ENCODE measurements at places on chromosomes 12 and 14.
A peak's percentile ranks its signal among the peaks of the same experiment; 100 is the strongest.

GRCh38 chr12:2034633-2035430 is 18.0 kb upstream of the CACNA1C start:
- peak; percentile 78 for DNase-seq

DNA sequence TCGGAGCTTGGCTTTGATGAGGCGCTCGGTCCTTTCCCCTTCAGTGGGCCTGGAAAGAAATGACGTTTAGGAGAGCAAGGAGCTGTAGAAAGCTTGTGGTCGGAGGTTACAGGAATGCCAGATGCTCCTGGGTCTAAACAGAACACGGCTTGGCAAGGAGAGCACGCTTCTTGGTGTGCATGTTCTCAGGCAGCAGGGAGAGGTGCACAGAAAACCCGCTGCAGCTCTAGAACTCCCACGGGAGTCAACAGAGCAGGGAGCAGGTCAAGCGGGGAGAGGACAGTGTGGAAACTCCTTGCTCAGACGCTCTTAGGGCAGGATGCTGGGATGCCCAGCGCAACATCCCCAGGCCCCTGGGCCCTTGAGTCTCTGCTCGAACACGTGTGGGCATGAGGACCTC is 51.0 kb downstream of the SSH1 start:
- no peak for DNase-seq

GRCh38 chr12:77315407-77315806 is 250.0 kb upstream of the E2F7 start:
- no peak for DNase-seq

DNA sequence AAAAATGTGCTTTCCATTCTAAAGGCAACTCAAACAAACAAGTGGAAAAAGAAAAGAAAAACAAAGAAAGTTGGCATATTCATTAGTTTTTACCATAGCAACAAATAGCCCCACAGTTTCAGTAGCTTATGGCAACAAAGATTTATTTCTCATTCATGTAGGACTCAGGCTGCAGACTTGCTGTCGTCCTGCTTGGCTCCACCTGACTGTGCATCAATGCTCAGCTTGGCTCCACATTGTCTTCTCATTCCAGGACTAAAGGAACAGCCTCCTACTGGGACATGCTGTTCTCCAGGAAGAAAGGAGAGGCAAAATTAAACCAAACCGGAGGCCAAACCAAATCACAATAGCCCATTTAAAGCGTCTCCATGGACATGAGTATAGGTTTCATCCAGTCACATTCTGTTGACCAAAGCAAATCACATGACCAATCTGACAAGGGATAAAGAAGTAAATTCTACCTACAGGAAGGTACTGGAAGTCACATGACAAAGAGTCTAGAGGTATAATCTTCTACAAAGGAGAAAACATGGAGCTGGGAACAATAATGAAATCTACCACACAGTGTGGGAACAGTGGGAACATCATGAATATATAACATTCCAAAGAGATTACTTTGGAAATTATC is 222.5 kb downstream of the PIK3C2G start:
- no peak for DNase-seq

- no peak for DNase-seq
Measured at GRCh38 chr12:53939141-53940108, 794 bp downstream of the HOXC13 start.

GRCh38 chr14:102370305-102370809 is 7.6 kb downstream of the TECPR2 start:
- DNase-seq, result no peak

DNA sequence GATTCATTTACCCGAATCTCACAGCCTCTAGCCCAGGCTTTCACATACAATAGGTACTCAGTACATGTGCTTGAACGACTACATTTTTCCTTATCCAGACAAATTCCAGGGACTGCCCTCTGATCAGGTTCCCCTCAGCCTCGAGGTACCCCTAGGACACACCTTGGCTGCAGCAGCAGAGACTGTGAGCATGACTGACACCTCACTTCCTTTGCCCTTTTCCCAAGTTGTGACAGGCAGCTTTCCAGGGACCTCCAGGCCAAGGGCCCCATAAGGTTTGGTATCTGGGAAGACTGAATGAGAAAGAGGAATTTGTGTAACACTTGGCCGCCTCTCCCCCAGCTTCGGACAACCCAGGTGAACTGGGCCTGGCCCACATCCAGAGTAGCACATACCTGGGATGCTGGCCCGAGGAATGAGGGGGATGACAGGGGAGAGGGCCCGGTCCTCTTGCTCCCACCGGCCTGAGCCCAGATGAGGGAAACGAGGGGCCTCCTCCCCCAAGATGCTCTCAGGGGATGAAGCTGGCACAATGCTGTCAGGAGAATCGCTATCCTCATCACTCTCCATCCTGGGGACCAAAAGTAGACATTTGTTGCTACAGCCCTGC is 10.2 kb upstream of the PRKAG1 start:
- DNase-seq, result no peak
